ENCODE measurements at places on chromosomes 13 and 19.

DNA sequence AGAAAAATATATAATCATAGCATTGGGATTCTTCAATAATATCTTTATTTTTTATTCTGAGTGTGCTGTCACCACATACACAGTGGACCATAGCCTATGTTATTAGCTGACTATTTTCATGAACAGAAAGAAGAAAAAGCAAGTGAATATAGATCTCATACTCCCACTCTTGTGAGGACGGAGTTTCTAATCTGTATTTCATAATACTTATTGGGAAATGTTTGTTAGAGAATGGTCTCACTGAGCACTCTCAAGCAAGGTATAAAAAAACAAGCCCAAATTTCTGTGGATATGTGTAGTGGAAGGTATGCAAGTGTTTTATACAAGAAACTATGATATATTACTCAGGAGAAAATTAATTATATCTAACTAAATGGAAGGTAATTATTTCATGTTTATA lies 1218.1 kb downstream of the SLITRK1 start:
- DNase-seq, result no peak

- no peak for DNase-seq
Observed at GRCh38 chr13:33683376-33683775, 134.6 kb upstream of the RFC3 start.

DNA sequence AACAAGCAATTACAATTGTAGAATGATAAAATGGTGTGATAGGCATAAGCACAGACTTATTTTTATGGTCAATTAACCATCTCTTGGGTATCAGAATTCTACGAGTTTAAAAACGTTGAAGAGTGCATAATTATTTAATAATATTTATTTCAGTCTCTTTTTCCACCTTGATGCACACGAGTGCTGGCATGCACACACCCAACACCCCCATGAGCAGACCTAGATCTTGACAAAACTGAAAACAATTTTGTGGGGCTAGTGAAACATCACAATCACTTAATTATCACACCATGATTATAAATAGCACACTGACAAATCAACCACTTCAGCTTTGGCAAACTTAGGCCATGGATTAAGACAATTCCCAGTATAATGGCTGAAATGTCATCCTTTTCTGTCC lies 61.0 kb upstream of the RFC3 start:
- DNase-seq, result no peak

DNA sequence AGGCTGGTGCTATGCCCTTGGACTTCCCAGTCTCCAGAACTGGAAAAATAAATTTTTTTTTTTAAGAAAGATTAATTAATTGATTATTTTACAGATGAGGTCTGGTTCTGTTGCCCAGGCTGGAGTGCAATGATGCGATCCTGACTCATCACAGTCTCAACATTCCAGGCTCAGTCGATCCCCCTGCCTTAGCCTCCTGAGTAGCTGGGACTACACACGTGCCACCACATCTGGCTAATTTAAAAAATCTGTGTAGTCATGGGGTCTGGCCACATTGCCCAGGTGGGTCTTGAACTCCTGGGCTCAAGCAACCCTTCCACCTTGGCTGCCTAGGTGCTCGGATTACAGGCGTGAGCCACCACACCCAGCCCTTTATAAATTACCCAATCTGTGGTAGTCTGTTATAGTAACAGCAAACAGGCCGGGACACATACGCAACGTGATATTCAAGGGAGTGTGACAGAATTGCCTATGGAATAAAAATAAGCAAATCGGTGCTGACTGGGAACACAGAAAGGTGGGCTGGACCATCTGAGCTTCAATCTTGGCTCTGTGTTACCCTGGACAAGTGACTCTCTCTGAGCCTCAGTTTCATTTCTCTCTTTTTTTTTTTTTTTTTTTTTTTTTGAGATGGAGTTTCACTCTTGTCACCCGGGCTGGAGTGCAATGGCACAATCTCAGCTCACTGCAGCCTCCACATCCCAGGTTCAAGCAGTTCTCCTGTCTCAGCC lies 42.8 kb downstream of the PIN1 start:
- DNase-seq, result no peak

GRCh38 chr13:42170029-42170428 lies 101.9 kb upstream of the AKAP11 start:
- no peak for DNase-seq

DNA sequence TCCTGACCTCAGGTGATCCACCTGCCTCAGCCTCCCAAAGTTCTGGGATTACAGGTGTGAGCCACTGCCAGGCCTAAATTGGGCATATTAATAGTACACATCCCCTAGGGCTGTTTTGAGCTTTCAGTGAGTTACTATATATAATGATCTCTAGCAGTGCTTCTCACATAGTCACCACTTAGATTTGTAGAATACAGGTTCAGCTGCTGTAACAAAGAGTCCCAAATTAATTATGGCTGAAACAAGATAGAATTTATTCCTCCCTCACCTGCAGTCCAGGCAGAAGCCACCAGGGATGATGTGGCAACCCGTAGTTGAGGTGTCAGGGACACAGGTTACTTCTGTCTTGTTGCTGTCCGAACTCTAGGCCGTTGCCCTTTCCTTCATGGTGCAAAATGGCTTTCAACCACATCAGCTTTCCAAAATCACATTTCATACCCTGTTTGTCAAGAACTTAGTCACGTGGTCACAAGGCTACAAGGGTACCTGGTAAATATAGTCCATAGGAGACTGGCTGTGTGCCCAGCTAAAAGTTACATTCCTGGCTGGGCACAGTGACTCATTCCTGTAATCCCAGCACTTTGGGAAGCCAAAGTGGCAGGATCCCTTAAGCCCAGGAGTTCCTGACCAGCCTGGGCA lies 2.9 kb downstream of the PROSER3 start:
- DNase-seq, result no peak

- DNase-seq, result peak; percentile 47
Observed at GRCh38 chr13:114148521-114148855, 16.1 kb upstream of the RASA3 start.

Data from SW480 (cell line).